Right lobe of liver (tissue), 6 donors: ENCODE measurements at places on chromosomes 6 and 20. TPM values are rescaled to one million over a fixed set of nuclear protein-coding genes. Genes with fewer than 3 reads are reported as not detected.

RAET1G gene
- total RNA-seq: not detected

DZANK1 gene
- total RNA-seq: 0.68 TPM

C6orf163 gene
- 1.4 TPM for total RNA-seq

SUMO4 gene
- total RNA-seq: 0.49 TPM

ELOVL5 gene
- 52.2 TPM for total RNA-seq

ZNF165 gene
- 1.2 TPM for total RNA-seq

MYB gene
- total RNA-seq: 0.11 TPM

PCNA gene
- 15.6 TPM for total RNA-seq

MAN1A1 gene
- total RNA-seq: 109 TPM

RAMACL gene
- total RNA-seq: 1.4 TPM

STMN3 gene
- total RNA-seq: 0.92 TPM

NR2E1 gene
- not detected for total RNA-seq

WFDC2 gene
- total RNA-seq: 2.8 TPM

SNPH gene
- 0.11 TPM for total RNA-seq

EFHC1 gene
- 9.0 TPM for total RNA-seq

LTB gene
- total RNA-seq: 2.2 TPM

TREM1 gene
- total RNA-seq: 3.3 TPM

MOG gene
- total RNA-seq: not detected

BMP7 gene
- total RNA-seq: not detected

MGME1 gene
- total RNA-seq: 7.7 TPM

AGER gene
- 3.4 TPM for total RNA-seq

THEMIS gene
- total RNA-seq: 0.61 TPM

PTPRK gene
- total RNA-seq: 29.3 TPM
